ENCODE measurements at places on chromosomes 5 and 9.

GRCh38 chr5:87944553-87945285 lies 323.9 kb downstream of the TMEM161B start:
- no peak for DNase-seq

DNA sequence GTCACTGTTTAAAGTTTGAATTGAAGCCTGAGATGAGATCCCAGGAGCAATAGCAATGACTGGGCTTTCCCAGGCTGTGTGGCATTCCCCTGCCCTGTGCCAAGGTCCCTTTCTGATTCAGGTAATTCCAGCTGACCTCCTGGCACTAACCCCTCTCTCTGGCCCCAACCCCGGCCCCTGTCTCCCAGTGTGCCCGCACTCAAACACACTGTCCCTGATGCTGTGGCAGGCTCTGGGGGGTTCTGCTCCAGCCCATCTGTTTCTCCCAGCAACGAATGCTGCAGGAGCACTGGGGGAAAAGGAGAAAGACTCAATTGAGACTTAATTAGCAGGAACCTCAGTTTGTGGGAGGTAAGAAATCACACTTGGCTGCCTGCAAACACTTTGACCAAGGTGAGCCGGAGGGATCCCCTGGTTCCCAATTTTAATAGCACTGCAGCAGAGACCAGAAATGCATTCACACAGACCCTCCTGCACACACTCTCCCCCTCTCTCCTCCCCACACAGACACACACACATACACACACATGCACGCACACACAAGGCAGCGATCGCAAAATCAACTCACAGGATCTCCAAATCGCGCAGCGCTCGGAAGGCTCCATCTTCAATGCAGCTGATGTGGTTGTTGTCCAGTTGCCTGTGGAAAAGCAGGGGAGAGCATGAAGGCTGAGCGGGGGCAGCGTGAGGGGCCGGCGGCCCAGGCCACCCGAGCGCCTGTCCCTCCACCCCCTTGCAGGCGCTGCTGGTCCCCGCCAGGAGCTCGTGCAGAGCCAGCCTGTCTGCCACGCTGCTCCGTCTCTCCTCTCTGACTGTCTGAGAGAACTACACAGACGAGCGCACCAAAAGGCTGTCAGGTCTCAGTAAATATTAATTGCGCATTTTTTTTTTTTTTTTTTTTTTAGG lies 265.1 kb upstream of the PANK3 start:
- no peak for DNase-seq

GRCh38 chr5:126137891-126138280 lies 285.3 kb upstream of the GRAMD2B start:
- DNase-seq, result no peak

GRCh38 chr5:151115272-151115905 lies 34.6 kb upstream of the TNIP1 start:
- peak; percentile 59 for DNase-seq

GRCh38 chr5:116076496-116076895 lies 8.3 kb upstream of the COMMD10 start:
- DNase-seq, result peak; percentile 26

DNA sequence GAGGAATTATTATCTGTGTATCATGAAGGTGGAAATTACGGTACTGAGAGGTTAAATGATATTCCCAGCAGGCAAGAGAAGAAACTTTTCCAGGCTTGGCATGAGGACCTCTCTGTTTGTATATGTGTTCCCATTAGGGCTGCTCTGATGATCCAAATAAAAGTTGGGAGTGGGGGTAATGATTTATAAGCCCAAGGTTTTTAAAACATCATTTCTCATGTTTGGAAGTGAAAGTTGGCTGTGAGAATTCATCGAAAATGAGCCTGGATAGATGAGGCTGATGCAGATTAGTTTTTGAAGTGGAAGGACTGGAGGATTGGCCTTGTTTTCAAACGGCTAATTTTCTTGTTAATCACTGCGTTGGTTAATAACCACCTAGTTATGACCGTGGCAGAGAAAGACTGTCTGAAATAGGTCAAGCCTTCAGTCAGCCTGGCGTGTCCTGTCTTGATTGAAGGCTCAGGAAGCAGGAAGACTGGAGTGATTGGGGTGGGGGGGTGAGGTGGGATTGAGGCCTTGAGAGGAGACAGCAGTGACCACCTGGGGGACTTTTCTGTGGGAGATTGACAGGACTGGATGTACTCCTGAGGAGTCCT lies 391.0 kb upstream of the WWC1 start:
- DNase-seq, result no peak

DNA sequence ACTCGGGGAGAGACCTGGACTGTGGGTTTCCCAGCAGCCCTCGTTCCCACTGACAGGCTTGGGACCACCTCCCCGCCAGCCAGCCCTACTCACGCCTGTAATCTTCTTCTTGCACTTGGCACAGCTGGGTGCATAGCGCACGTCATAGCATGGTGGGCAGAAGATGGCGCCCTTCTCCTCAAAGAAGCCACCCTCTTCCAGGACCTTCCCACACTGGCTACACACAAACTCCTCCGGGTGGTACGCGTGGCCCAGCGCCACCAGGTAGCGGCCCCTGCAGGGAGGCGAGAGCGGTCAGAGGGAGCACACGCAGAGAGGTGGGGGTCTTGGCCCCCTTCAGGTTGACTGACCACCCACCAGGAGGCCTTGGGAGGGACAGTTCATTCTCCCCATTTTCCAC lies 9.4 kb downstream of the PDLIM7 start:
- no peak for DNase-seq

- no peak for DNase-seq
These were observed 98.6 kb downstream of the GIN1 start for GRCh38 chr5:103021314-103021713.

DNA sequence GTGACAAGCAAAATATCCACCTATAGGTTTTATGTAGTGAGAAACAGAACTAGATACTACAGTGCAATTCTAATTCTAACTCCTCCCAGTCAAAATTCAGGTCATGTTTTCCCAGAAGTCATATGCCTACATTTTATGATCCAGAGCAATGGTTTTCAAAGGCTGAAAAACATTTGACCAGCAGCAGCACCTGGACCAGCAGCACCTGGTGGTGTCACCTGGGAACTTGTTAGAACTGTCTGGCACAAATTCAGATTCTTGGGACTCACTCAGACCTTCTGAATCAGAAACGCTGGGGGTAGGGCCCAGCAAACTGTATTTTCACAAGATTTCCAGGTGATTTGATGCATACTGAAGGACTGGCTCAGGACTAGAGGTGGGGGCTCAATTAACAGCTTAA lies 367.7 kb upstream of the RFX3 start:
- DNase-seq, result no peak

DNA sequence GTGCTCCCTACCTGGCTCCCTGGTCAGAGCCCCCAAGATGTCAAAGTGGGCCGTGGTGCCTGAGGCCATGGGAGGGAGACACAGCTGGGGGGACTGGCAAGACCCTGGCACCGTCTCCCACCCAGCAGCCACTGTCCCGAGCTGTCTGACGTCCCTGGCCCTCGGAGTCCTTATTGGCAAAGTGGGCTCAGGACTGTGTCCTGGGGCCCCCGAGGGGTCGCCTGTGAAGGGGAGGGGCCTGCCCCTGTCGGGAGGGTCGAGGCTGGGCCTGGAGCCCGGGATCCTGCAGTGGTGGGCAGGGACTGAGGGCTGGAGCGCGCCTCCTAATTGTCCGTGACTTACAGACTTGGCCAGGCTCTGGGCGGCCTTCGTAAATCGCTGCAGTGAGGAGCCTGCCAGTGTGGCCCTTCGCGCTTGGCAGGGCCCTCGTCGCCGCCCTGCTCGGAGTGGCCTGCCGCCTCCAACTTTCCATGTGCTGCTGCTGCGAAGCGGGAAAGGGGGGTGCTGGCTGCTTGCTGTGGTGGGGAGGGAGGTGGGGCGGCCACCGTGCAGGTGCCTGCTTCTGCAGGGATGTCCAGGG lies 13.7 kb downstream of the MYMK start:
- no peak for DNase-seq

DNA sequence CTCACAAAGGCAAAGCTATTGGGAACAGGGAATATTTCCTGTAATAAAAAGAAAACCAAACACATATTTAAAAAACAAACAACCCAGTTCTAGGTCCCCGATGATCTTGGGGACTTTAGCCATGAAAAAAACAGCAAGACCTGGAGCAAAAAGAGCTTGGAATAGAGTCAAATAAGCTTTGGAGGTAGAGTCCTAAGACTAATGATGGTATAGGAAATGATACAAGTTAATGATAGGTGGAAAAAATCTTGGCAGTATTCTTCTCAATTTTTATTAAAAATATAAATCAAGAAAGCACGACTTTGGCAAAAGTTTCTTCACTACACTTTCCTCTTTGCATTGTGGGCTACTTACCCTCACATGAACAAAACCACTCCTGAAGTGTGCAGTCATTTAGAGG lies 481.5 kb downstream of the EBF1 start:
- DNase-seq, result no peak

- DNase-seq, result no peak
These were observed 4.9 kb upstream of the SHB start for GRCh38 chr9:38073882-38074281.

DNA sequence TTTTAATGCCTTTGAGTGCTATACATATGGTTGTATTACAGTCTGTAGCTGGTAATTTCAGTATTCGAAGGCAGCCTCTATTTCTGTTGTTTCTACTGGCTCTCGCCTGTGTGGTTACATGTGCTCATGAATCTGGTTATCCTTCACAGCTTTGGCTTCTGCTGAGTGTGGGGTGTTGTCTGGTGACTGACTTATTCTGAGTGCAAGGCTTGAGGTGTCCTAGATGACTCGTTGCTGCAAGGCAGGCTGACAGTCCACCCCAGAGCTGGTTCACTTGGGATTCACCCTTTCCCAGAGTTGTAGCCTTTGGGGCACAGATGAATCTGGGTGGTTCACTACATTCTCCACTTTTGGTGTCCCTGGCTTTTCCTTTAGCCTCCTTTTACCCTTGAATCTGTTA lies 41.4 kb downstream of the PDE8B start:
- DNase-seq, result no peak

DNA sequence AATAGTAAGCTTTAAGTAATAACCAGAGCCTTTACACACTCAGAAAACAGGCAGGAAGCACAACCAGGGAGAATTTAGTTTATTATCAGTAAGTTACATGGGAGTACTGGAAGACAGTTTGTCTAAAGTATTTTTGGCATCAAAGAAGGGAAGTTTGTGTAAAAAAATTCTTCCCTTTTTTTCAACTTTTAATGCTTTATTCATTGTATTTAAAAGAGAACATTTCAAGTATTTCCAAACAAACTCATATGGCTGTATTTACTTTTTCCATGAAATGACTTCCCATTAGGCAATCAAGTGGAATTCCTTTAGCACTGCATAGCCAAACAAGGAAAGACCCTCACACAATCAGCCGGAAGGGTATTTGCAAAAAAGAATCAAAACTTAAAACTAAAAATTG lies 26.7 kb downstream of the RNF145 start:
- DNase-seq, result no peak

DNA sequence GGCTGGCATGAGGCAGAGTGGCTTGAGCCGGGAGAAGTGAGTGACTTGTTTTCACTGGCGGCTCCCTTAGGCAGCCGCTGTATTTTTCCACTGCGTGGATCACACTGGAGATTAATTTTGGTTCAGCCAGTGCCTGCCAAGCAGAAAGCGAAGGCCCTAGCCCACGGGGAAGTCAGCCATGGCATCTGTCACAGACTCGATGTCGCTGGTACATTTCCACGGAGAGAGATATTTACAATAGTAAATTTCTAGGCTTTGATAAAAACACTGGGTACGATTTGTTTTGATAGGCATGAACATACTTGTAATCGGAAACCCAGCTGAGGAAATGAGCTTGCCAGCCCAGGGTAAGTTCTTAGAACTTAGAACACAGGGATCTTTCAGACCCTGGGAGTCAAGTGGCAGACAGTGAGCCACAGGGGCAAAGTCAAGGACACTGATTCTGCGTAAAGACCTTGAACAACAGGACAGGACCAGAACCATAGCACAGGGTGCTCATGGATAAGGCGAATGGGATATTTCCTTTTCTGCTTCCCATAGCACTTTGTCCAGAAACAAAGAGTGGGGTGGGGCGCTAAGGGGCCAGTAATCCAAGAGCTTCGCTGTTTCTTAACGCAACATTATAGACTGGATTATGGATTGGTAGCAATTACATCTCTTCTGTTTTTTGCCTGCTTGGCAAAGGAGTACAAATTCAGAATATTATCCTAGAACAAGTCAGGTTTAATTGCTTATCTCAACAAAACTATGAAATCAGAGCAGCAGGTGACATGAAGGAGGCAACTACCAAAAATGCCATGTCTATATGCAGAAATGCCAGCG lies 4.5 kb downstream of the DUSP1 start:
- no peak for DNase-seq

DNA sequence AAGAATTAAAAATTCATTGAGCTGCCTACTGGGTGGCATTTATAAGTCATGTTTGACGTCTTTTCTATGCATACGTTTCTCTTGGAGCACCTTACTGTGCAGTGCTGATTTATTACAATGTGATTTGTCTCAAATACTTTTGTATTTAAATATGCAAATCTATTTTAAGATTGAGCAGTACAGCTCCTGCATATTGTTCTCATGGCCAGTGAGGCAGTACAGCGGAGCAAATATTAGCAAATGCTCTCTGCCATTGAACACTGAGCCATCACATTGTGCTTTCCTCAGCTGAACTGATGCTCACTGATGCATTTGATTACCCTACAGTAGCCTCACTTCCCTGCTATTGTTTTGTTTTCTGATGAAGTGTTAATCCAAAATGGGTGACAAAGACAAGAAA lies 149.6 kb downstream of the HTR1A start:
- no peak for DNase-seq

DNA sequence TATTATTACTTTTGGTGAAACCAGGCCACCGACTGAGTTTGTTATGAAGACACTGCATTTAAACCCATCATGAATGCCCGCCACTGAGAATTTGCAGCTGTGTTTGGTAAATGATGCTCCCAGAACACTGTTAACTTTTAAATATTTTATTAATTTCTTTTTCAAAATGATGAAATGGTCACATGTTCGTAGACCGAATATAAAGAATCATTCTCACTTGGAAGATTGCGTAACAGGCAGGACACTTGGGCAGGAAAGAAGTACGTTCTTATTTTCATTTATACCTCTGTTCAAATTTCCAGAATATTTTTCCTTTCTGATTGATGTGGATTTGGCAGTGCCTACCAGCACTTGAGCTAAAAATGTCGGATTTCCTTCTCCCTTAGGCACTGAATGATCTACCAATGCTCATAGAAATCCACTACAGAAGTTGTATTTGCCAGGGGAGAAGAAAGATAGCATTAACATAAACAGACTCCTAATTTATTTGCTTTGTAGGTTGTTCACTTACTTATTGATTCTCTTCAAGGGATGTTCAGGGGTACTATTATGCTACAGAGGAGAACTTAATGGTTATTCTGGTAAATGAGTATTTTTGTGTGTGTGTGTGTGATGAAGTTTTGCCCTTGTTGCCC lies 13.8 kb downstream of the CYFIP2 start:
- no peak for DNase-seq
